ENCODE measurements at places on chromosomes 13 and 19.

- DNase-seq: no peak
These were observed 315 bp downstream of the ZNF492 start for GRCh38 chr19:22634450-22634827.

GRCh38 chr13:93116809-93117208 lies 109.8 kb upstream of the GPC6 start:
- no peak for DNase-seq

DNA sequence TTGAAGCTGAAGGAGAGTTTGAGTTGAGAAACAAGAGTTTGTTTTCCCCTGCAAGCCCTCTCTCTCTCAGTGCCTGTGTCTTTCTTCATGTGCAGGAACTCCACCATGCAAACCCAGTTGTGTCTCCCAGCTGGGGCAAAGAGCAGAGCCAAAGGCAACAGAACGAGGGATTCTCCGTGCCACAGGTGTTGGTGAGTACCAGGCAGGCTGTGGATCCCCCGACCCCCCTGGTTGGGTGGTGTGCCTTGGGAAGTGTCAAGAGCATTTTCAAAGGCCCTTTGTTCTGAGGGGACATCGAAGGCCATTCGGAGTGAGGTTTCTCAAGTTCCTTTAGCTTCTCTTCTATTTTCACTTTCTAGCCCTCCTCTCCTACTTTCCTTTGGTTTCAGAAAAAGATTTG lies 5.6 kb downstream of the ZNF333 start:
- no peak for DNase-seq

DNA sequence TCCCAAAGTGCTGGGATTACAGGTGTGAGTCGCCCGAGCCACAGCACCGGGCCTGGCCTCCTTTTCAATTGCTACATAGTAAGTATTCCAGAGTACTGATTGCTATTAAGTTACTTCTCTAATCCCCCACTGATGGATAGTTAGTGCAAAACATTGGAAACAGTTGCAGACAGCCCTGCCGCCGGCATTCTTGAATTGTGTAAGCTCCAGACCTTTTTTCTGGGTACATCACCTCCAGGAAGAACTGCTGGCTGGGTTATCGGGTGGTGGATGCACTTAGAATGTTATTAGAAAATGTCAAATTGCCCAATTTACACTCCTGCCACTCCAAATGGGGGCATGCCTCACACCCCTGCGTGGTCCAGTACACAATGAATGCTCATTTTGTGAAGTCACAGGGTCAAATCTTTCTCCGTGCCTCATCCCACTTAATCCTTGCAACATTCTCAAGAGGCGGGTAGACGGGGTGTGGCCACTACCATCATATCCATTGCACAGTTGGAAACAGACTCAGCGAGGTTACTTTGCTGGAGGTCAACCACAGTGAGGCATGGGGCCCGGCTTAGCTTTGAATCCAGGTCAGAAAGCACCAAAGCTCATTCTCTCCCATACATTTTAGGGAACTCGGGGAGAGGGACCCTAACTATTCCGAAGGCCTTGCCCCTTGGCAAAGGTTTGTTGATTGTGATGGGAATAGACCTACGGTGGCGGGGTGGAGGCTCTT lies 1.0 kb upstream of the KDM4B start:
- no peak for DNase-seq

GRCh38 chr19:33306853-33307792 lies 4.8 kb upstream of the CEBPA start:
- no peak for DNase-seq

- no peak for DNase-seq
These were observed 370.8 kb downstream of the ZNF536 start for GRCh38 chr19:30743011-30743410.

DNA sequence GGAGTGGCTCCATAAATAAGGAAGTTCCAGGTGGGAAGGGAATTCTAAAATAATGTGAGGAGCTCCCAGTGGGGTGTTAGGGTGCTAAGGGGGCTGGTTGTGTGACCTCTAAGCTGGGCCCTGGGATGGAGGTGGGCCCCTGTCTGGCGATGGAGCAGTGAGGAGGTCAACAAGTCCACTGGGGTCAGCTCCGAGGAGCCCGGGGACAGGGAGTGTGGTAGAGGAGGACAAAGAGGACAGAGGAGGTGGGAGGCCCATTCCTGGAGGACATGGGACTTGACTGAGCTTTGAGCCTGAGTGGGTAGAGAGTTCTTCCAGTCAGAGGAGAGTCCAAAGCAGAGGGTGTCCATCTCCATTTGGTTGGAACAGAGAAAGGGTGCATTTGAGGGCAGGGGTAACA lies 390.2 kb downstream of the TSHZ3 start:
- no peak for DNase-seq

- no peak for DNase-seq
These were observed 617 bp downstream of the SKA3 start for GRCh38 chr13:21175656-21176214.

DNA sequence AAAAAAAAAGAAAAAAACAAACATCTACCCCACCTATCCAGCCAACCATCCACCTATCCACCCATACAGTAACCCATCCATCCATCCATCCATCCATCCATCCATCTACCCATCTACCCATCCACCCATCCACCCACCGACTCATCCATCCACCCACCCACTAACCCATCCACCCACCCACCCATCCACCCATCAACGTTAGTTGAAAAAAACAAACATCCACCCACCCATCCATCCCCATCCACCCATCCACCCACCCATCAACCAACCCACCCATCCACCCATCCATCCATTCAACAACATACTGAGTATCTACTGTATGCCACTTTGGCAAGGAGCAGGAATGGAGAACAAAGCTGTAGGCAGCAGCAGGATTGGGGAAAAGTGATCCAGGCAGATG lies 6.1 kb upstream of the AP3D1 start:
- no peak for DNase-seq

GRCh38 chr13:51317262-51317661 lies 22.2 kb upstream of the SERPINE3 start:
- DNase-seq: no peak

GRCh38 chr13:46595136-46595884 lies 42.3 kb downstream of the LRCH1 start:
- DNase-seq: no peak

GRCh38 chr13:73429701-73430100 lies 370.9 kb downstream of the KLF5 start:
- no peak for DNase-seq

DNA sequence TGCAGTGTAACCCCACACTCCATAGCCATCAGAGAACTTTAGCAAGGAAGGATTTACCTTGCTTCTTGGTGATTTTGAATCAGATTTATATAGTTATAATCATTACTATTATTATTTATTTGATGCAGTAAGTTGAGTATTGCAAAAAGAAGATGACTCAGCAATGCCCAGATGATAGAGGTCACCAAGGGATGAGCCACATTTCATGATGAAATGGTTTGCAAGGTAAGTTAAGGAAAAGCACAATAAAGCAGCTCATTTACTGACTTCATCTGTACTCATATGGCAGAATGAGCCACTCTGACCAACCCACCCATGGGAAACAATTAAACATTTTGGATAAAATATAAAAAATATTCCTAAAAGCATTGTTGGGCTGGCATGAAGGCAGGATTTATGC lies 59.1 kb downstream of the AKAP11 start:
- DNase-seq: no peak

DNA sequence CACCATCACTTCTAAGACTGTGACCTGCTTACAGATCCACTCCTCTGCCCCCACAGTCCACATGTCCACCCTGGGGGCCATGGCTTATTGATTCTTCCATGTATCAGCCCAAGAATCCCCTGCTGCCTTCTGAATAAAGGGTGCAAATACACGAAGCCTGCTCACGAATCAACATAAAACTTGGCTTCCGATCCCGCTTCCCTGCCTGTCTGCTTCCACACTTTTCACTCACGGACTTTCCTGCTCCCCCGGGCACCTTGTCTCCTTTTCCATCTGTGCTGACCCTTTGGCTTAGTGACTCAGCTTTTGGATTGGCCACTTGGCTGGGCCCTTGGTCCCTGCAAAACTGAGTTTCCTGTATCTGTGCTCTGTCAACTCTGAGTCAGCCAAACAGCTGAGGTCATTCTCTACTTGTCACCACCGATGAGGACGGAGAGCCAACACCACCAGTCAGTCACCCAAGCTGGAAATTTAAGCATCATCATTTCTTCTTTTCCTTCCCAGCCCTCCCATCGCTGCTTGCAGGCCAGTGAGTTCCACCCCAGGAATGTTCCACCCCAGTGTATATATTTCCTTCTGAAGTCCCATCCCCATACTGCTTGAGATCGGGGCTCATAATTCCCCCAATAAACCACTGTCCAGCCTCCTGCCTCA lies 11.4 kb upstream of the USP12 start:
- no peak for DNase-seq

GRCh38 chr13:45482571-45483173 lies 17.9 kb downstream of the COG3 start:
- DNase-seq: no peak
